Diencephalon (tissue), 1 donor: ENCODE measurements at places on chromosomes 5 and 9. TPM values are rescaled to one million over a fixed set of nuclear protein-coding genes. Genes with fewer than 3 reads are reported as not detected.

The KIF4B gene
- total RNA-seq = 0.46 TPM

The GZMA gene
- total RNA-seq = not detected

The BAAT gene
- total RNA-seq = 0.23 TPM

The CDKN2A gene
- 0.46 TPM for total RNA-seq

The REEP2 gene
- 123 TPM for total RNA-seq

The SYK gene
- total RNA-seq = 4.2 TPM

The PDLIM7 gene
- 8.1 TPM for total RNA-seq
